H7 (cell line): ENCODE measurements at places on chromosomes 1 and 21. TPM values are rescaled to one million over a fixed set of nuclear protein-coding genes. Genes with fewer than 3 reads are reported as not detected.

SLC1A7 gene
- total RNA-seq, result 0.18 TPM in 1 of 2 replicates, not detected in the other

KLHDC9 gene
- 21.9 and 23.2 TPM in 2 replicates for total RNA-seq

OR2T35 gene
- total RNA-seq, result not detected in 2 replicates

ERMAP gene
- total RNA-seq, result 4.6 and 5.0 TPM in 2 replicates

DNA sequence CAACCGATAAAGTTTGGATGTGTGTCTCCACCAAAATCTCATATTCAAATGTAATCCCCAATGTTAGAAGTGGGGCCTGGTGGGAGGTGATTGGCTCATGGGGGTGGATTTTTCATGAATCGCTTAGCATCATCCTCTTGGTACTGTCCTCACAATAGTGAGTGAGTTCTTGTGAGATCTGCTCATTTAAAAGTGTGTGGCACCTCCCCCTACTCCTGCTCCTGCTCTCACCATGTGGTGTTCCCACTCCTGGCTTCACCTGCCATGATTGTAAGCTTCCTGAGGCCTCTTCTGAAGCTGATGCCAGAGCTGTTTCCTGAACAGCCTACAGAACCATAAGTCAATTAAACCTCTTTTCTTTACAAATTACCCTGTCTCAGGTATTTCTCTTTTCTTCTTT, 28.2 kb upstream of the PRDX6 start:
- no peak for DNase-seq

DNA sequence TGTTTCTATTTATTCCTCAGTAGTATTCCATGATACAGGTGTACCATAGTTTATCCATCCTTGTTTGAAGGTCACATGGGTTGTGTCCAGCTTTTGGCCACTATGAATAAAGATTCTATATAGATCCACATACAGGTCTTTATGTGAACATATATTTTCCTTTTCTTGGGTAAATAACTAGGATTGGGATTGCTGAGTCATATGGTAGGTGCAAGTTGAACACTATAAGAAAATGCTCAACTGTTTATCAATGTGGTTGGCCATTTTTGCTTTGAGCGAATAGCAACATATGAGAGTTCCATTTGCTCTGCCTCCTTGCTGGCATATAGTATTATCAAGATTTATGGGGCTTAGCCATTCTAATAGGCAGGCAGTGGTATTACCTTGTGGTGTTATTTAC, 170.2 kb upstream of the KCNJ15 start:
- DNase-seq, result no peak

GRCh38 chr1:208461680-208462079, 217.5 kb upstream of the PLXNA2 start:
- DNase-seq, result peak; percentile 8

DNA sequence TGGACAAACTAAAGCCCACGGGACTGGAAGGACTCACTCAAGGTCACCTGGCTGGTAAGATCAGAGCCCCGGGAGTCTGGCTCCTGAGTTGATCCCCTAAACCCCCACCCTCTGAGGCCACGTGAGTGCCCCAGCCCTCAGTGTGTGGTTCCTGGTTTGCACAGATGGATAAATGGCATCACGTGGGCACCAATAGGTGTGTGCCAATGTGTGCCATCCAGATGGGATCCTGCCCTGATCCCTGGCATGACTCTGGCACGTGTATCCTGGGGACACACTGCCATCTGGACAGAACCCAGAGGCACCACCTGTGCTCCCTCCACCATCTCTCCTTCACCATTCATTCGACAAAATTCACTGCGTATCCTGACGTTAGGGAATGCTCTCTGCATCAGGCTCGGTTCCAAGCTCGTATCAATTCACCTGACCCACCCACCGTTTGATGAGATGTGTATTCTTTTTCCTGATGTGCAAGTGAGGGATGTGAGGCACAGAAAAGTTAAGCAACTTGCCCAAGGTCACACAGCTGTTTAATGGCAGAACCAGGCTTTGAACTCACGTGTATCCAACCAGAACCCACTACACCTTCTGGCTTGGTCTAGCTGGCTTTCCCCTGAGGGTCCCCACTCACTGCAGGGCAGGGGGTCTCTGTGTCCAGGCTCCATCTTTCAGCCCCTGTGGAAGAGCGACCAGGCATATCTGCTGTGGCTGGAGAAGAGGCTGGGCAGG, 49.8 kb upstream of the PAX7 start:
- DNase-seq, result no peak

GRCh38 chr1:61904354-61904753, 162.1 kb downstream of the PATJ start:
- no peak for DNase-seq

GRCh38 chr1:100019220-100019619, 49.4 kb downstream of the SLC35A3 start:
- DNase-seq, result no peak
